ENCODE measurements at places on chromosomes 7 and 10.
A peak's percentile ranks its signal among the peaks of the same experiment; 100 is the strongest.

- peak; percentile 45 for DNase-seq
Observed at GRCh38 chr7:98872328-98872924, 2.6 kb upstream of the TMEM130 start.

DNA sequence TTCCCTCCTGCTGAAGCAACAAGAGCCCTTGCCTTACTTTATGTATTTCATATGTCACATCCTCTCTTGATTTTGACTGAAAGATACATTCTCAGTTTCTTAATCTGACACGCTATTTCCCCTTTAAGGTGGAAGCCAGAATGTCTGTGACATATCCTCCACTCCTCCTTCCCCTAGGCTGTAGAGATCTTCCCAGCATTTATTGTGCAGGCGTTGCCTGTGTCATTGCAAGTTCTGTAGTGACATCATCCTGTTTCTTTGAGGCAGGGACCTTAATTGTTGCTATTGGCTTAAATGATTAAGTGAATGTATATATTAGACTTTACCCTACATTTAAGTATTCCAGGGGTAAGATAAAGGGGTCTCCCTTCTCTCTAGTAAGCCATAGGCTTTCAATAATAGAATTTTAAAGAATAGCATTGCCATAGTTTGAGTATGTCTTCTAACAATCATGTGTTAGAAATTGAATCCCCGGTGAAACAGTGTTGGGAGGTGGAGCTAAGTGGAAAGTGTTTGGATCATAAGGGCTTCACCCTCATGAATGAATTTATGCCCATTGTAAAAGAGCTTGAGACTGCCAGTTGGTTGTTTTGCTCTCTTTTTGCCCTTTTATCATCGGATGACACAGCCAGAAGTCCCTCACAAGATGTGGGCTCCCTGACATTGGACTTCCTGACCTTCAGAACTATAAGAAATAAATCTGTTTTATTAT lies 189.5 kb upstream of the CDC14C start:
- no peak for DNase-seq

GRCh38 chr10:116836902-116837523 lies 12.3 kb upstream of the ENO4 start:
- DNase-seq = no peak

DNA sequence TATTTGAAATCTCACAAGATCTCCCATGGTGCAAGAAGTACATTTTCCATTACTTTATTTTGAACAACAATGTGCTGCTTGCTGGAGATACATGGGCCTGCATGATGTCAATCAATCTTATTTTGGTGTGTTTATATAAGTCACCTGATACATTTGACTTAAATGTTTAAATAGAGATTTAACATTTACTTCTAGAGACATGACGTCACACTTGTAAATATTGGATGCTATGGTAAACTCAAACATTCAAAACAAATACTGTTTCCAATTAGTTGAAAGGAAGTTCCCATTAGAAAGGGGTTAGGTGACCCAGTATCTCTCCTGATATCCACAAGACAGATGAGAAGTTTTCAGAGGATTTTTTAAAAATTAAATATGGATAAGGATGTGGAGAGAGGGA lies 214.5 kb downstream of the NSUN6 start:
- DNase-seq = no peak

GRCh38 chr10:114815791-114816190 lies 5.8 kb upstream of the FHIP2A start:
- DNase-seq = no peak

- DNase-seq = no peak
Observed at GRCh38 chr10:62073429-62073828, 171.9 kb downstream of the ARID5B start.

- DNase-seq = no peak
Observed at GRCh38 chr7:107345898-107346297, 124.0 kb upstream of the GPR22 start.
